ENCODE measurements at places on chromosomes 1 and 21.

GRCh38 chr21:32140151-32140550 lies 138.7 kb downstream of the MIS18A start:
- no peak for DNase-seq

- DNase-seq: no peak
These were observed 94.8 kb downstream of the DAB1 start for GRCh38 chr1:57329001-57329527.

DNA sequence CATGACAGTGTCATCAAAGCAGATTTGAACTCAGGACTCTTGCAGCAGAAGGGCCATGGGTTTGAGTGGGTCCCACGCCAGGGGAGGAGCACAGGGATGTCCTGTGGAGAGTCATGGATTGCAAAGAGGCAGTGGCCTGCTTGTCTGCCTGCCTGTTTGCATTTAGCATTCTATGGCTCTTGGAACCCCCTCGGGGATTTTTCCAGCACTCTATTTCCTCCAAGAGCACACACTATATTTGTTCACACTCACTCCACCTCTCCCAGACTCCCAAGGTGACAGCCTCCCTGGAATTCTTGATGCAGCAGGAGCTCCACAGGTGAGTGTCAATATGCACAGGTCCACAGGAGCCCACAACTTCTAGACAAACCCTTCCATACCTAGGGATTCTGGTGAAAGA lies 73.1 kb upstream of the LRRN2 start:
- DNase-seq: no peak

- no peak for DNase-seq
These were observed 4.1 kb downstream of the PABPC4 start for GRCh38 chr1:39572379-39573096.

DNA sequence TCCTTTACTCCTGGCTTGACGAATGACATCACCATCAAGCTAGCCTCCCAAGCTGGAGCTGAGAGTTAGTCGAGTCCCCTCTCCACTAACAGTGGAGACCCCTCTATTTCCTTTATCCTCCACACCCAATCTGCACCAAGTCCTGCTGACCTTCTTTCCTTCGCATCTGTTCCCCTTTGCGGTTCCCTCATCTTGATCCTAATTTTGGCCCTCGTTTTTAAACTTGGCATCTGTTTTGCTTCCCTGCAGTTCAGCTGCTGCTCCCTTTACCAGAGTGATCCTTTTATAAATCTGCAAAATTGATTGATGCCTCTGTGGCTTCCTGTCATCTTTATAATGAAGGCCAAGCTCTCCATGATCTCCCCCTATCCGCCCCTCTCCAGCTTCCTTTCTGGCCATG lies 49.0 kb upstream of the TSPAN2 start:
- DNase-seq: no peak

- no peak for DNase-seq
These were observed 9.3 kb downstream of the PODN start for GRCh38 chr1:53071167-53071865.

DNA sequence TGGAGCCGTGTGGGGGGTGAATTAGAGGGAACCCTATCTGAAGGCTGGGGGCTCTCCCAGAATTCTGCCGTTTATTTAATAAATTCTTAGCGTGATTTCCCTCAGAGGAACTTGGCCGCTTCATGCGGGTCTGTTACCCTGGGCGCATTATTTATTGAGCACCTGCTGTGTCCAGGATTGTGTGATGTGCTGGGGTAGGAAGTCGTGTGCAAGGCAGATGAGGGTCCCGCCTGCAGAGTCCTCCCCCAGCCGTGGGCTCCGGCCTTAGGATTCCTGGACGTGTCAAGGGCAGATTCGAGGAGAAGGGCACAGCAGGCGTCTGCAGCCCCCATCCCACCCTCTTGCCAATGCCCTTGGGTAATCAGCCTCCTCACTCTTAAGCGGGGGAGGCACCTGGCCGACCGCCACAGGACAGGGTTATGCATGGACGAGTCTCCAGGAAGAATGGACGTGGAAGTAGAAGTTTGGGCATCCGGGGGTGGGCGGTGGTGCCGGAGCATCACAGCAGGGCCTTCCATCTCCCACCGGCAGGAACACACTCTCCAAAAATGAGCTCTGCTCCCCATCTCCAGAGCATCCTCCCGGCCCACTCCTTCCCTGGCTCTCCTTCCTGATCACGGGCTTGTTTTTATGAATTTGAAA lies 233.3 kb upstream of the C1orf174 start:
- DNase-seq: no peak

GRCh38 chr21:43809346-43809799 lies 20.0 kb downstream of the RRP1 start:
- no peak for DNase-seq

GRCh38 chr1:205535866-205536758 lies 31.6 kb downstream of the CDK18 start:
- no peak for DNase-seq

GRCh38 chr1:117642963-117643362 lies 37.1 kb downstream of the TENT5C start:
- no peak for DNase-seq

DNA sequence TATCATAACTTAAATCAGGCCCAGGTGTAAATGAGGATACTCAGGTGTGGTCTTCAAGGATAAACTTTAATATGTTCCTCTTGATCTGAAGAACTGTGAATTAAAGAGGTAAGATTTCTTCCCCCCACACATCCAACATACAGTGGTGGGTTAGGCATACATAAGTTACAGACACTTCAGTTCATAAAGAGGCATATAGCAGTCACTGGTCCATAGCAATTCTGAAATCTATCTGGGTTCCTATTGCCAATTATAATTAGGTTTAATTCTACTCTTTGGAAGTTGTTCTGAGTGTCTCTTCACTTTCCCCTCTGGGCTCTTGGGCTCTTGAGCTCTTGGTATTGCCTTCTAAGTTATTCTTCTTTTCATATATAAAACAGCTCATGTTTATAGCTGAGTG lies 32.5 kb upstream of the TSPAN2 start:
- no peak for DNase-seq

GRCh38 chr1:71586030-71586429 lies 505.2 kb upstream of the ZRANB2 start:
- no peak for DNase-seq

- no peak for DNase-seq
These were observed 2.2 kb downstream of the NAV1 start for GRCh38 chr1:201540846-201541735.

GRCh38 chr21:25708467-25709065 lies 26.1 kb downstream of the ATP5PF start:
- DNase-seq: peak; percentile 39

DNA sequence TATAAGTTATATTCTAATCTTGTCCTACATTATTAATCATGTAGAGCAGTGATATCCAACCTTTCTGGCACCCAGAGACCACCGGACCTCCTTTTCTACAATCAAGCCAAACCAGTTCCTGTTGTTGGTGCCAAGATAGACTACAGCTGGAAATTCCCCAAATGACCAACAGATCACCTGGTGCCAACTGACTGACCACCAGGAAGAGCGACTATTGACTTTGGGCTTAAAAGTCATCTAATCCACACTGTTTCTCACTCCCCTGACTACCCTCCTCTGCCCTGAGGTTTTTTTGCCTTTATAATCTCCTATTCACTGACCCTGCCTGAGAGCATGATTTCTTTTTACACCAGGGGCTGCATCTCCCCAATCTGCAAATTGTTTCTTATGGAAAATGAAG lies 425.2 kb downstream of the TTLL7 start:
- no peak for DNase-seq

GRCh38 chr1:244796719-244797406 lies 38.6 kb upstream of the COX20 start:
- peak; percentile 70 for DNase-seq

DNA sequence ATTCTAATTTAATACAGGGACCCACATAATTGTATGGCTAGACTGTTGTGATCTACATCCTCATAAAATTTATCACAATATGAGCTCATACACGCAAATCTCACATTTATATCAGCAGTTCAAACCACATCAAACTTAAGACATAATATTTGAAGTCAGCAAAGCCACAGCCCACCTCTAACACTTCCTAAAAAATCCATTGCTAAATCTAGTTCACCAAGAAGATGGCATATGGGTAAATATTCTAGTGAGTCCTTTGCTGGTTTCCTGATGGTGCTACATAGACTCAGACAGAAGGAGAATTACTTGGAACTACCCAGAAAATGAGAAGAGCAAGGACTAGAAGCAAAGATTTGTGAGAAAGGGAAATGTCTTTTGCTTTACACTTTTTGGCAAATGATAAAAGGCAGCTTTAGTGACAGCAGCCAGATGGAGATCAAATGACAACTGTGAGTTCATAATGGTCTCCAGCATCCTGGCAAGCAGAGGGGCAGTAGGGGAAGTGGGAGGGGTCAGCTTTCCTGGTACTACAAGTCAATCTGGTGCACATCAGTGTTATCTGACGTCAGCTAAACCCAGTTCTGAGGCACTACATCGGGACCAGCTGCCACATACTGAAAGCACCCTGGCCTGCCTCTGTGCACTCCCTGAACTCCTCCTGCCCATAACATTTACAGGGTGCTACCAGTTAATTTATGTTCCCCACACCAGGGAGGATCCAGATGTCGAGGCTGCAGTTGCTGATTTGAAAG lies 10.6 kb upstream of the GADD45A start:
- no peak for DNase-seq

GRCh38 chr1:188402986-188403385 lies 1574.2 kb downstream of the PLA2G4A start:
- no peak for DNase-seq

- no peak for DNase-seq
These were observed 6.9 kb downstream of the DNAJC6 start for GRCh38 chr1:65316233-65316632.

- DNase-seq: no peak
These were observed 36.5 kb upstream of the RIPK4 start for GRCh38 chr21:41803316-41803715.

- DNase-seq: no peak
These were observed 423.9 kb upstream of the USP24 start for GRCh38 chr1:55639051-55639450.

DNA sequence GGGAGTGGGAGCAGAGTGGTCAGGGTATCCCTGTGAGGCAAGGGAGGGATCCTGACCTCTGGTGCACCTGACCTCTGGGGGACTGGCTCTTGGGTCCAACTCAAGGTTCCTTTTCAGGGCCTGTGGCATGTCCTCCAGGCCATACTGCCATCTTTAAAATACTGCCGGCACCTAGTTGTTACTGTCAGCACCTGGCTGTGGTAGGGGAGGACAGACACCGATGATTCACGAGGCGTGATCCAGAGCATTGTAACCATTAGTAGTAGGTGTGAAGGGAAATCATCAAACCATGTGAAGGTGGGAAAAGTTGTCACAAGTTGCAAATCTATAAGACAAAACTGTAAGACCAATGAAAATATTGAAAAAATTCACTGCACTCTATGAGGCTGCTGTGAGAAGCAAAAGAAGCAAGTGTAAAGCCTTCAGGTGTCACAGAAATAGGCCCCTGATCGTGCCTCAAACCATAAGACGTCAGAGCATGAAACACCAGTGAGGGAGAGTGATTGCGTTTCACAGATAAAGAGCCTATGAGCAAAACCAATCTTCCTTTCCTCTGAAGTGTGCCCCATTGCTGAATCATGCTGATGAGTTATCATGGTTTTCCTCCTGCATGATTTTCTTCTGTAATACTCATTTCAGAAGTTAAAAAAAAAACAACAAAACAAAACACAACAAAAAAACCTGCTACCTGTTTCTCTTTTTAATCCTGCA lies 55.3 kb downstream of the CDC7 start:
- no peak for DNase-seq

DNA sequence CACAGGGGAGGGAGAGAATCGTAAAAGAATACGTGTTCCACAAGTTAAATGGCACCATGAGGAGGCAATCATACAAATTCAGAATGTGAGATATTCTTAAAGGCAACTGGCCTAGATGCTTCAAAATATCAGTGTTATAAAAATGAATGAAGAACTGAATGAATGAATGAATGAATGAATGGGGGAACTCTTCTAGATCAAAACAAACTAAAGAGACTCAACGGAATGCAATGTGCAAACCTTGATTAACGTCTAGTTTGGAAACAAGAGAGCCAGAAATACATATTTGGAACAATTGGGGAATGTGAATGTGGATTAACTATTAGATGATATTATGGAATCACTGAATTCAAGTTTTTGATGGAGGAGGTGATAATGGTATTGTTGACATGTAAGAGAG lies 16.8 kb downstream of the CFAP45 start:
- DNase-seq: no peak

DNA sequence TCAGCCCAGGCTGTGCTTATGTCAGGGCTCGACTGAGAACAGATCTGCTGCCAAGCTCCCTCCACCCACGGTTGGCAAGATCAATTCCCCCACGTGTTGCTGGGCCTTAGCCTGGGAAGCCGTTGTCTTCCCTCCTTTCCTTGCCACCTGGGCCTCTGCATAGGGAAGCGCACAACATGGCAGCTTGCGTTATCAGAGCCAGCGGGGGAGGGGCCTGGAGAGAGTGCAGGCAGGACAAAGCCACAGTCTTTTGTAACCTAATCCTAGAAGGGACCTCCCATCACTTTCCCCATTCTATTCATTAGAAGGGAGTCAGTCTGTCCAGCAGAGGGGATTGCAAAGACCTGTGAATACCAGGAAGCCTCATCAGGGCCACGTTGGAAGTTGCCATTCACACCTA lies 17.0 kb upstream of the IGSF21 start:
- no peak for DNase-seq

DNA sequence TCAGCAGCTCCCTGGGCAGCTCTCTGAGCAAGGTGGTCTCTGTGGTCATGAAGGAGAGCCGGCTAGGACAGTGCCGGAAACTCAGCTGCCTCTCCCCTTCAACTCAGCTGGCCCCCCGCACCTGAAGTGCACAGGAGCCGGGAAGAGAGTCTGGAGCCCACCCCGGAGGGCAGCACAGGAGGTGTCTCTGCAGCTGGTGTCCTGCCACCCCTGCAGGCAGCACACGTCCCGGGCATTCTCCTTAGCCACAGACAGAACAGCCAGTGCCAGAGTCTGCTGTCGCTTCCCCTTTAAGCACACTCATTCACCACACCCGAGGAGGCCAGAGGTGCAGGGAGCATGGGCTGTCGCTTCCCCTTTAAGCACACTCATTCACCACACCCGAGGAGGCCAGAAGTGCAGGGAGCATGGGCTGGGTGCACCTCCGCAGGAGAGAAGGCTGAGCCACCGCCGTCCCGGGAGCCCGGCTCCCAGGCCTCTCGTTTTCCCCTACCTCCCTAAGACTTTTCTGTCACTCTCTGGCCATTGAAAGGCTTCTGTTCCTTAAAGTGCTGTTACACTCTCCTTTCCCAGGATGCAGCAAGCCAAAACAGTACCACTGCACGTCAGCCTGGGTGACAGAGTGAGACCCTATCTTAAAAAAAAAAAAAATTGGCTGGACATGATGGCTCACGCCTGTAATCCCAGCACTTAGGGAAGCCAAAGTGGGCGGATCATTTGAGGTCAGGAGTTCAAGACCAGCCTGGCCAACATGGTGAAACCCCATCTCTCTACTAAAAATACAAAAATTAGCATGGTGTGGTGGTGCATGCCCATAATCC lies 16.9 kb upstream of the SAMD11 start:
- no peak for DNase-seq

DNA sequence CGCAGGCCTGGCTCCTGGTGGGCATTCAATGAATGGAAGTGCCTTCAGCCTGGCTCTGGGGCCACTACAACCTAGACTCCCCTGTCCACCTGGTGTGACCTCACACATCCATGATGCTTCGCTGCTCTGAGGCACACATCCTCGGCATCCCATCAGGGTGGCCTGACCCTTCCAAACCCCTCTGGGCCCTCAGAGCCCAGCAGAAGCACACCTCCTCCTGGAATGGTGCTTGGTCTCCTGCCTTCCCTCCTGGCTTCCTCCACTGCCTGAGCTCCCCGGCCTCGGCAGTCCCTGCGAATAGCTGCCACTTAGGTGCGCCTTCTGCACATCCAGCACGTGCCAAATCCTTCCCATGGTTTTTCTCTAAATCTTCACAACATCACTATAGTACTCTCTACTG lies 133.8 kb downstream of the GLIS1 start:
- DNase-seq: no peak

All from HEK293T (cell line).